ENCODE measurements at places on chromosomes 1 and 21.

DNA sequence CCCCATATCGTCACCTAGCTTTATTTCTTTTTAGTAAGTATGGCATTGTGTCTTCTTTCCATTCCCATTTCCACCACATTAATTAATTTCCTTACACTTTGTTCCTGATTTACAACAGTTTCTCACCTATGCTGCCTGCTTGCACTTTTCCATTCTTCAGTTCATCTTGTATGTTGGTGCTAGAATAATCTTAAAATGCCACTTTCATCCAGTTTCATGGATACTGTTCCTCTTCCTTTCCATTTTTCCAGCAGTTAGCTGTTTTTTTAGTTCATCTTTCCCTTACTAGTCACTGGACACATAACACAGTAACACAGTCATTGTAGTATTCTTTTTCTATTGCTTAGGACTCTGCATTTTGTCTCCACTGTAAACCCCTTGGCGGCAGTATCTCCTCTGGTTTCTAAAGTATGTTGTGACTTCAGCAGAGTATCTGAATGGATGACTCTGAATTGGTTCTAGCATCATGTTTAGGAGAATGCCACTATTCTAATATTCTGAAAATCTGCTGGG, 2.1 kb downstream of the CDC7 start:
- no peak overlapping the region for H3K4me3 ChIP-seq
- DNase-seq, result no peak
- no peaks in the 10 kb centered on the region for H3K27me3 ChIP-seq
- H3K27ac ChIP-seq, result peak overlapping the region; percentile 0
- peaks cover 4% of the 10 kb centered on the region for H3K36me3 ChIP-seq

GRCh38 chr1:103790172-103790571, 40.5 kb downstream of the AMY1C start:
- H3K27me3 ChIP-seq, result peaks cover 3% of the 10 kb centered on the region
- H3K36me3 ChIP-seq, result no peaks in the 10 kb centered on the region
- DNase-seq, result no peak

- no peak overlapping the region for H3K27ac ChIP-seq
- DNase-seq, result peak; percentile 34
- H3K4me1 ChIP-seq, result peaks cover 37% of the 10 kb centered on the region
- no peak overlapping the region for H3K4me3 ChIP-seq
- H3K27me3 ChIP-seq, result peaks cover 3% of the 10 kb centered on the region
- no peaks in the 10 kb centered on the region for H3K36me3 ChIP-seq
These were observed 586 bp upstream of the AGPAT3 start for GRCh38 chr21:43864313-43864961.

DNA sequence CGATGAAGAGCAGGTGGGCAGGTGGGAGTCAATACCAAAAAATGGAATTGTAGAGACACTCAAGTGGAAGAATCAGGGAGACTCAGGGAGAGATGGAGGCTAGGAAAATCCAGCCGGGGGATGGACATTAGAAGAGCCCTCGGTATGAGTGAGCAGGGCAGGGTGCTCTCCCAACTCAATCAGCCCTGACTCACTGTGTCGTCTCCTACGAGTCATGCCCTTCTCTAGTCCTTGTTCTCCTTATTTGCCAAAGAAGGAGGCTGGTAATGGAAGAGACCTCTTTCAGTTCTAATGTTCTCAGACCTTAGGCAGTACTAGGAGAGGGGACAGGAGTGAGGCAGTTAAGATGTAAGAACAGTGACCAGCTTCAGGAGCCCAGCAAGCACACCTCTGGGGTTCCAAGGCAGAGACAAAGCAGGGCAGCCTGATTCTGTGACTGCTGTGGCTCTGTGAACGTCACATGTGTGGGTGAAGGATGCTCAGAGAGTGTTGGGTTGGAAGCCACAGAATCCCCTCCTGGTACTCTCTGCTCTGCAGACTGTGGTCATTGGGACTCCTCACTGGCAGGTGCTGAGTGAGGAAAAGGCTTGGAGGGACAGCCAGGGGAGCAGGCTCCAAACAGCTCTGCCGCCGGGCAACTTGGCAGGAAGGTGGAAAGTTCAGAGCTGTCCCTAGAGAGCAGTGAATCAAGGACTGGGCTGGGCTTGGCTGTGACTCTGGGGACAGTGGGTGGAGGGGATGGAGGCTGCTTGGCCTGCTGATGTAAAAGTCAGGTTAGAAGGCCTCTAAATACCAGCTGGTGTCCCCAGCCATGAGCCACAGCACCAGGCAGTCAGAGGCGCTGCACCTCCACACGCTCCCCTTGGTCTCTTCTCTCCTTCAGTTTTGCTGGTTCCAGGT, 11.1 kb upstream of the GJA5 start:
- peaks cover 4% of the 10 kb centered on the region for H3K27me3 ChIP-seq
- no peak for DNase-seq
- H3K27ac ChIP-seq, result peak overlapping the region; percentile 66
- peaks cover 12% of the 10 kb centered on the region for H3K4me1 ChIP-seq

- no peak overlapping the region for H3K4me3 ChIP-seq
- DNase-seq, result no peak
- peaks cover 13% of the 10 kb centered on the region for H3K4me1 ChIP-seq
- H3K27ac ChIP-seq, result no peak overlapping the region
These were observed 291.0 kb downstream of the CHRM3 start for GRCh38 chr1:239677362-239677761.

GRCh38 chr1:180909005-180909414, 3.7 kb upstream of the KIAA1614 start:
- H3K27ac ChIP-seq, result no peak overlapping the region
- peaks cover 27% of the 10 kb centered on the region for H3K4me1 ChIP-seq
- peaks cover 23% of the 10 kb centered on the region for H3K27me3 ChIP-seq
- no peak for DNase-seq
- no peaks in the 10 kb centered on the region for H3K36me3 ChIP-seq
- H3K4me3 ChIP-seq, result no peak overlapping the region

DNA sequence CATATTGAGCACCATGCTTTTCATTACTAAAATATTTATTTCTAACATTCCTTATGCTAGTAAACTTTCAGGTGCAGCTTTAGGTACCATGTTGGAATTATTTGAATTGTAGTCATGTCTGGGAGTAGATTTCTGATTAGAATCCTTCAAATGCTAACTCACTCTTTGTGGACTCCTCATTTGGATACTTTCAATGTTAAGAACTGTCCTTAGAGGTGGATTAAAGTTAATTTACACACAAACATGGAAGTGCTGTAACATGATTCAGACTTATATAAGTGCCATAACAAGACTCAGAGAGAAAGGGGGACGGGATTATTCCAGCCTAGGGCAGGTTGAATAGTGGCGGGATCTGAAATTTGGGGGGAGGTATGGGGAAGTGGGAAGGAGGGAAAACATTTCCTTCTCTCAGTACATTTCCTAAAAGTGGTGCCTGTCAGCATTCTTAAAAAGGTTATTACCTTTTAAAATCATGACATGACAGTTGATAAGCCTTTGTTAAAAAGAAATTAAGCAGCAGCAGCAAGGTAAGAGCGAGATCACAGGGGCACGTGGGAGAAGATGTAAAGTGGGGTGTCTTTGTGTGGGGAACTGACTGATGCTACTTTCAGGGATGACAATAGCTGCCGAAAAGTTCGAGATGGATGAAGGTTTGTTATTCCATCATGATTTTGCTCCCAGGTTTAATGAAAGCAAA, 44.4 kb downstream of the HHAT start:
- no peak for DNase-seq
- H3K36me3 ChIP-seq, result no peaks in the 10 kb centered on the region
- no peaks in the 10 kb centered on the region for H3K27me3 ChIP-seq

DNA sequence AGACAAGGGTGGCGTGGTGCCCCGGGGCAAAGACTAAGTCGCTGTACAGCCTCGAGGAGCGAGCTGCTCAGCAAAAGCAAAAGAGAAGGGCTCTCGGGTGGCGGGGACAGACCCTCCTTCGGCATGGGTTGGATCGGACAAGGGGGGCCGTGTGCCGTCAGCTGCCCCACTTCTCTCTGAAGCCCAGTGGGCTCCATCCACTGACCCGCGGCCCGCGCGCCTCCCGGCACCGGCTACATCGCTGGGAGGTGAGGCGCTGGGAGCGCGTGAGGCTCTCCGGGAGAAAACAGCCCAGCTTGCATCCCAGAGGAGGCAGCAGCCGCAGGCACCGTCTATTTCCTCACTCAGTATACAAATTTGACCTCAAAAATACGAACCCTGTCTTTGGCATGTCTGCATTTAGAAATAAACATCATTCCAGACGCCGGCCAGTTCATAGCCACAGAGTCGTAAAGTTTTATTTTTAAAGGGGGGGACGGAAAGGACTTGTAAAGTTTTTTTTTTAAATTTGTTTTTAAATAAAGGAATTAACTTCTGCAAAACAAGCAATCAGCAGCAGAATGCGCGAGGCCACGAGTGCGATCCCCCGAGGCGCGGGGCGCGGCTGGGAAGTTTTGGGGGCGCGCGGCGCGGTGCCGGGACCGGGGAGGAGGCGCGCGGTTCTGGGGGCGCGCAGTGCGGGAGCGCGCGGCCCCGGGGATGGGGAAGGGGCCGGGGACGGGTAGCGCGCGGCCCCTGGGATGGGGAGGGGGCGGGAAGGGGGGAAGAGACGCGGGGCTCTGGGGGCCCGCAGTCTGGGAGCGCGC, 689 bp upstream of the GPR137B start:
- H3K27me3 ChIP-seq, result peaks cover 53% of the 10 kb centered on the region
- no peaks in the 10 kb centered on the region for H3K36me3 ChIP-seq
- H3K4me1 ChIP-seq, result peaks cover 33% of the 10 kb centered on the region
- peak; percentile 43 for DNase-seq
- no peak overlapping the region for H3K27ac ChIP-seq
- H3K4me3 ChIP-seq, result peak overlapping the region; percentile 87

- H3K4me3 ChIP-seq, result no peak overlapping the region
- no peaks in the 10 kb centered on the region for H3K36me3 ChIP-seq
- H3K4me1 ChIP-seq, result peaks cover 12% of the 10 kb centered on the region
- no peak for DNase-seq
- H3K27me3 ChIP-seq, result peaks cover 44% of the 10 kb centered on the region
These were observed 4.2 kb downstream of the RAP1GAP start for GRCh38 chr1:21664806-21665588.

DNA sequence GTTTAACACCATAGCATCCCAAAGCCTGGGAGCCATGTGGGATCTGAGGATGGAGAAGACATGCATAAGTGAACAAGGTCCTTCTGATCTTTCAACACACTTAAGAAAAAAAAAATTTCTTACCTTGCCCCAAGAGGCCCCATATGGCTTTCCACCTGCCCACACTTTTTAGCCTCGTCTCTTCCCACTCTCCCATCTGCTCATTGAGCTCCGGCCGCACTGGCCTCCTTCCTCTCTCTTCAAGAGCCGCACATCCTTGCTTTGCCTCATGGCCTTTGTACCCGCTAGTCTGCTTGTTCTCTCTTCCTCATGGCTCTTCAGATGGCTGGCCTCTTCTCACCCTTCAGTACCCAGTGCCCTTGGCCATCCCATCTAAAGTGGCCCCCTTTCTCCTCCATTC, 70.2 kb upstream of the PDE4B start:
- H3K4me3 ChIP-seq, result no peak overlapping the region
- H3K27ac ChIP-seq, result no peak overlapping the region
- no peaks in the 10 kb centered on the region for H3K36me3 ChIP-seq
- peaks cover 23% of the 10 kb centered on the region for H3K27me3 ChIP-seq
- no peaks in the 10 kb centered on the region for H3K4me1 ChIP-seq

- H3K4me1 ChIP-seq, result peaks cover 18% of the 10 kb centered on the region
- H3K27me3 ChIP-seq, result peaks cover 2% of the 10 kb centered on the region
- no peaks in the 10 kb centered on the region for H3K36me3 ChIP-seq
- peak overlapping the region; percentile 97 for H3K27ac ChIP-seq
- H3K4me3 ChIP-seq, result peak overlapping the region; percentile 97
These were observed 769 bp downstream of the GALE start for GRCh38 chr1:23799570-23800399.

DNA sequence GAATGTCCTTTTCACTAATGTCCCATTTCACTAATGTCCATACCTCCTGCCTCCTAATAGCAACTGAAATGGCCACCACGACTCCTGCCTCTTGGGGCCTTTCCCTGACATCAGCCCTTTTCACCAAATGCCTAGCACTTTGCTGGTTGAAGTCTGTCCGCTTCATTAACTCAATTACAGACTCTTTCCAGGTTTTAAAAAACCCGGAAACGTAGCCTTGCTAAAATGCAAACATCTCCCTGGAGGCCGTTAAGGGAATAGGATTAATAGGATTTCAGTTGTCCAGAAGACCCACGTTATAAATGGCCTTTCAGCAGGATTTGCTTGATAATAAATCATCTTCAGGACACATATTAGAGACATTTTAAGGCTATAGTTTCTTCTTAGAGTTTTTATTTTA, 25.7 kb upstream of the ERO1B start:
- no peak for DNase-seq
- H3K36me3 ChIP-seq, result no peaks in the 10 kb centered on the region
- no peaks in the 10 kb centered on the region for H3K27me3 ChIP-seq
- H3K4me3 ChIP-seq, result no peak overlapping the region

DNA sequence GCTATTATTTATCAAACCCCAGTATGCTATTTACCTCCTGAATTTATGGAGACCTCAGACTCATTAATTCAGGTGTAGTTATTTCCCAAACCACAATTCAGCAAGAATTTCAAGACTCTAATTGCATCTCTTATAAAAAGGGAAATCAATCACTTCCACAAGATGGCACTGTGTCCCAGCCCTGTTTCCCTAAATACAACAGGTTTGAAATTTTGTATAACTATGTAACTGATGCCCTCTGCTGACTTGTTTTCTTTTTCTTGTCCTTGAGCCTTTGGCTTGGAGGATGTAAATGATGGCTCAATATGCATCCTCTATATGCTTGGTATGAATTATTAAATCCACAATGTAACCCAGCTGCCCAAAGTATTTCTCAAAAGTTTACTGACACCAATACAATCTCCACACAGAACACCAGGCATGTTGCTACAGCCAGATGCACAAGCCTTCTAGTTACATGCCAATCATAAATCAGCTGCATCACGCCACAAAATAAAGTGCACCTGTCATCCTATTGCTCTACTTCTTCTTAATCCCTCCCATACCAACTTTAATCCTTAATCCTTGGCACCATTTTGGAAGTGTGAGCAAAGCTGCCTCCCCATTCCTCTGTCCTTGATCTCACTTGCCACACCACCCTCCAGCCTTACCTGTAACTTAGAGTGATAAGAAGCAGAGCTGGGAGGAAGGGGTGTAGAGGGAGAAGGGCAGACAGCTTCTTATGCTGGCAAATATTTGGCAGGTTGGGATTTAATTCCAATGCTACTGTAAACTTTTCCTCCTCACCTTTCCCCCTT, 9.0 kb downstream of the C1orf105 start:
- H3K27ac ChIP-seq, result no peak overlapping the region
- no peak overlapping the region for H3K4me3 ChIP-seq
- H3K4me1 ChIP-seq, result peaks cover 5% of the 10 kb centered on the region
- no peaks in the 10 kb centered on the region for H3K27me3 ChIP-seq
- DNase-seq, result no peak

GRCh38 chr1:159084867-159085266, 8.3 kb upstream of the AIM2 start:
- H3K4me3 ChIP-seq, result no peak overlapping the region
- no peak overlapping the region for H3K27ac ChIP-seq
- H3K4me1 ChIP-seq, result no peaks in the 10 kb centered on the region
- no peaks in the 10 kb centered on the region for H3K27me3 ChIP-seq
- no peak for DNase-seq
- no peaks in the 10 kb centered on the region for H3K36me3 ChIP-seq

GRCh38 chr1:64282351-64282750, 78.9 kb downstream of the UBE2U start:
- H3K27me3 ChIP-seq, result no peaks in the 10 kb centered on the region
- H3K36me3 ChIP-seq, result no peaks in the 10 kb centered on the region
- no peak for DNase-seq

GRCh38 chr1:62317021-62317768, 2.0 kb downstream of the KANK4 start:
- DNase-seq, result no peak
- peak overlapping the region; percentile 84 for H3K4me3 ChIP-seq
- no peak overlapping the region for H3K27ac ChIP-seq
- no peaks in the 10 kb centered on the region for H3K36me3 ChIP-seq
- peaks cover 57% of the 10 kb centered on the region for H3K27me3 ChIP-seq

Data from neural crest cell (in vitro differentiated cells).